ENCODE measurements at places on chromosomes 12 and 14. TPM values are rescaled to one million over a fixed set of nuclear protein-coding genes. Genes with fewer than 3 reads are reported as not detected.

Gene DCN
- 1,906 TPM for total RNA-seq

Gene DNAH10
- total RNA-seq = not detected

Gene AKAP5
- 0.24 TPM for total RNA-seq

Gene DTX1
- total RNA-seq = 1.2 TPM

Gene KRT77
- total RNA-seq = not detected

Gene SERPINA9
- not detected for total RNA-seq

Gene KCNMB4
- total RNA-seq = 2.8 TPM

GRCh38 chr12:47758834-47759690 is at the start of gene RAPGEF3:
RAPGEF3 (minus strand) TSS chr12:47758880; CDS start chr12:47758556, 324 bp downstream.
- peak; percentile 85 for DNase-seq

- no peak for DNase-seq
Measured at GRCh38 chr12:63905544-63905943, 61.0 kb downstream of the SRGAP1 start.

- no peak for DNase-seq
Measured at GRCh38 chr12:62434494-62435302, 31.9 kb upstream of the MON2 start.

GRCh38 chr14:70755655-70756054 is 53.7 kb downstream of the MAP3K9 start:
- no peak for DNase-seq

DNA sequence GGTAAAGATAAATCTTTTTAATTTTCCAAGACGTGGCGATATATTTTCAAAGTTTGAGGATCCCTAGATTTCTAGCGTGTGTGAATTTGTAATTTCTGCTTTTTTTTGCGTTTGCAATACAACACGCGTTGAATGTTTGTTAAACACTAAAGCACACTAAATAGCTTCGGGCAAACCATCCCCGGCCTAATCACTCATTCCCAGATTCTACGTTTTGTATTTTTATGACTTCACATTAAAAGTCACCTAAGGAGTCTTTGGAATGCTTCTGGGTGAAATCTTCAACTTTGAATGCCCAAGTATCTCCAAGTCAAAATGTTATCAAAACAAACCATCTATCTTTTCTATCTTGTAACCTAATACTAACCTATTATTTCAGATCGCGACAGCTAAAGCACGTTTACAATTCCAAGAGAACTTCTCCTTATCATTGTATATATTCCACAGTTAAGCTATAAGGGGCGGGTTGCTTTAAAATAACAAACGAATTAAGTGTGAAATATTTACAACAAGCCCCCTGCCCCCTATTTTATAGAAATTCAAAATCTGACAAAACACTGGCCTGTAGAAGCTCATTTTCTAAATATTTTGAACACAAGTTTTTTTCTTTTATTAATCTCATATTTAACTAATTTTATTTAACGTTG is 1.1 kb downstream of the ALX1 start:
- DNase-seq = no peak

DNA sequence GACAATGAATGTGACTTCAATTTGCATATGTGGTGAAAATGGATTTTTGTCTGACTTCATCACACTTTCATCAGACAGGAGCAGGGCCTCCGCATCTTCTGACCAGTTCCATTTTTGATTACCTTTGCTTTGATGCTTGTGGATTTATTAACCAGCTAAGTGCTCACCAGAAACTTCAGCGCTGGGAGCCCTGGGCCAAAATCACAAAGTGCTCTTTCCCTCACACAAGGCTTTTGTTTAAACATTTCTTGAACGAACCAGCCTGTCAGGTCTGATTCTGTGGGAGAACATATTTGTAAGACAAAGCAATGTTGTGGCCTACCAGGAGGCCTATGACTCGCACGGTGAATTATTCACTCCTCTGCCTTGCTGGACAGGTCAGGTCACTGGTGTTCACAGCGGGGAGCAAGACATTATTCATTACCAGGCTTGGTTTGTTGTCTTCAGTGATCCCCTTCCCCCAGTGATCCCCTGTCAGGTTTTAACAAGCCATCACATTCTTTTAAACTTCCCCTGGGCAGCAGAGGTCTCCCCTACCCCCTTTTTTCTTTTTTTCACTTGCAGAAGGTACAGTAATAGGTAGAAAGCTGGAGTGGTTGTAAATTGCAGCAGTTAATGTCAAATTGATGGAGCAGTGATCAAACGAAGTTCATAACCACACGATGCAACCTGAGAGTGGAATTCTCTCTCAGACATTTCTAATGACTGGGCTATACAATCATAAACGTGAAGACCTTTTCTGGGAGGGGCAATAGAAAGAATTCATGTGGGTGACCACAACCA is 167.5 kb upstream of the PRICKLE1 start:
- no peak for DNase-seq

- no peak for DNase-seq
Measured at GRCh38 chr14:99838639-99839134, 45.5 kb downstream of the EML1 start.

DNA sequence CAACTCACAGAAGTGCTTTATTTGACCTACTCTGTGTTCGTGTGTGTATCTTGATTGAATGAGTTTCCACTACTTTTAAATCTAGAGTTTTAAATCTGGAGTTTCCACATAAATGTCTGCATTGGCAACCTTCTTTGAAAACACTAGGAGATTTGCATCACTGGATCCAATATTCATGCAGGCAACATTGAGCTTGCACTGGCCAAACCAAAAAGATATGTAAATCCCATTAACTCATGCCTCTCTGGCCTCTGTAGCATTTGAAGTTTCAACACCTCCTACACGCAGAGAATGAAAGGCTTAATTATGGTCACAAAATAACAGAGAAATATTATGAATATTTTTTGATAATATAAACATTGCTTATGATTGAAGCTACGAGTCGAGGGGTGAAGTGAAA is 178.6 kb downstream of the DUSP6 start:
- no peak for DNase-seq

GRCh38 chr14:71668186-71668912 is 263.9 kb upstream of the RGS6 start:
- no peak for DNase-seq

All from right atrium auricular region (tissue), 2 donors.